ENCODE measurements at places on chromosomes 4 and X.

DNA sequence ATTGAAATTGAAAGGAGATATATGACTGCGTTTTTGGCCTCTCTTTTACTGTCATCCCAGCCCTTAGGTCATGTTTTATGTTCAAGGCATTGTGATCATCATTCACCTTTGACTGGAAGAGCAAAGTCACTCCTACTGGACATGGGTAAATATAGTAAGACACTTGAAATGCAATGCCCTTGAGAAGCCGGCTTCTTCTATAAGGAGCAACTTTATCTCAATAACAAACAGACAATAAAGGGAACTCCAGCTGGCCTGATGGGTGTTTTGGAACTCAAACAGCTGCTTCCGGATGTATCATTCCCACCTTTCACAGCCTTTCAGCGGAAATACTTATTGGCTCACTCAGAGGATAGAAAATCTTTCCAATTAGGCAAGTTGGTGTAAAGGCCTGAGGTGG is 65.1 kb upstream of the C4orf54 start:
- DNase-seq, result no peak

DNA sequence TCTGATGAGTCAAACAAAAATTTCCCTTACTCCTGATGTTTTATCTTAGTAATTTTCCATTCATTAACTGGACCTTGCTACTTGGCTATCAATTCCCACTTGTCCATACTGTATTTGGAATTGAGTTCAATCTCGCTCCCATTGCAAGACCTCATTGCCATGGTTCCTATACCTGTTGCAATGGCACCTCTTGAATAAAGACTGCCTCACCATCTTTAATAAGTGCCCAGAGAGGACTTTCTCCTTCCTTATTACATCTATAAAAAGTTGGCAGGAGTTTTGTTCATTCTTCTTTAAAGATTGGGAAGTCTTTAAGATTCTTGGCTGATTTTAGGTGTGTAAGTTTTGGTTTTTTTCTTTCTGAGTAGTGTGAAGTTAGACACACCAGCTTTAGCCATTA is 397.4 kb downstream of the SPOCK3 start:
- DNase-seq, result no peak

GRCh38 chrX:132191938-132192337 is 27.3 kb downstream of the RAP2C start:
- no peak for DNase-seq

- DNase-seq, result no peak
Observed at GRCh38 chr4:101171747-101172146, 175.6 kb downstream of the PPP3CA start.

GRCh38 chr4:165101641-165102040 is 11.0 kb downstream of the TMEM192 start:
- no peak for DNase-seq

DNA sequence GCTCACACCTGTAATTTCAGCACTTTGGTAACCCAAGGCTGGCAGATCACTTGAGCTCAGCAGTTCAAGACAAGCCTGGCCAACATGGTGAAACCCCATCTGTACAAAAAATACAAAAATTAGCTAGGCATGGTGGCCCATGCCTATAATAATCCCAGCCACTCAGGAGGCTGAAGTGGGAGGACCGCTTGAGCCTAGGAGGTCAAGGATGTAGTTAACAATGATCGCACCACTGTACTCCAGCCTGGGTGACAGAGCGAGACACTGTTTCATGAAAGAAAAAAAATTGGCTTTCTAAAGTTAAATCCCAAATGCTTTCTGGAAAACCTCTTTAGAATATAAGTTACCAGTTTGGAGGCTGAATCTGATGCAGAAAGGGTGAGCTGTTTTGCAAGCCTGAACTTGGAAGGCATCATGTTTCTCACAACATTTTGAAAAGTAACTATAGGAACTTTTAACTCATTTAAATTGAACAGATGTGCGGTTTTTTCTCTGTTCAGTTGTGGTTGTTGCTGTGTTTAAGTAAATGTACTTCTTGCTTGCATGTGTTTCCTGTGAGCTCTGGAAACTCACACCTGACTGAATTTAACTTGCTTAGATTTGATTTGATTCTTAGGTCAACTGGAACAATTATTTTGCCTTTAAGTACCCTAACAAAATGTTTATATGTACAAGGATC is 39.8 kb upstream of the TMEM131L start:
- DNase-seq, result no peak

All from brain microvascular endothelial cell (primary cell).